ENCODE measurements at places on chromosomes 3 and 15. TPM values are rescaled to one million over a fixed set of nuclear protein-coding genes. Genes with fewer than 3 reads are reported as not detected.

The SLC28A1 gene
- total RNA-seq = 0.16 TPM

The ITIH3 gene
- total RNA-seq = 0.66 TPM

The PLA1A gene
- 1.3 TPM for total RNA-seq

The NR1I2 gene
- 0.38 TPM for total RNA-seq

The TEX264 gene
- 35.4 TPM for total RNA-seq

The MYO5C gene
- total RNA-seq = 18.4 TPM

All from camera-type eye (tissue), 1 donor.